ENCODE measurements at places on chromosomes 16 and 17.

DNA sequence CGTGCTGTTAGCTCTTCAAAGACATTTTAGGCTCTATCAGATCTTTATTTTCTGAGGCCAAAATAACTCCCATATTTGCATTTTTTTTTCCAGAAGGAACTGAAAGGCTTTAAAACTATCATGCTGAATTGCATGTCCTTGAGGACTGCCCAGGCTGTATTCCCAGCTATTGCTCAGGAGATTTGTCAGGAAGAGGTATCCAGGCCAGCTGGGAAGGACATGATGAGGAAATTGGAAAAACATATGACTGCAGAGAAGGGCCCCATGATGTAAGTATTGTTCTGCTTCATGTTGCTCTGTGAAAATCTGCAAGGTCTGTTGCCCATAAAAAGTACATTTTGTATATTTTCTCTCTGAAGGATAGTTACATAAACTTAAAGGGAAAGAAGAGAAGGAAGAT is 5.7 kb downstream of the CDC6 start:
- DNase-seq: no peak

DNA sequence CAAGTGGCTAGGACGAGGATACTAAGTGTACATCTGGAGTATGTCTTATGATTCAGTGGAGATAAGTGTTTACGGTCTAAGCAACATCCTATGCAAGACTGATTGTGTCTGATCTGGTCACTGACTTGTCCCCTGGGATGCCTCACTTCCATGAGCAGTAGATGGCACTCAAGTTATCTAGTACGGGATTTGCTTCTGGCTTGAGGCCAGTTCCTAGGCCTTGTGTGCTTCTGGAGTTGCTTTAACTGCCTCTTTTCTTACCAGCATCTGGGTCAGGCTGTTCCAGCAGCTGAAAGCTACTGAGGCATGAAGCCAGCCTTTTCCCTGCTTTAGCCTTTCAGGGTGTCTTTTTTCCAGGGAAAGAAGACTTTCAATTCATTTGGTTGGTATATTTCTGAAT is 23.0 kb downstream of the SUPT6H start:
- no peak for DNase-seq

DNA sequence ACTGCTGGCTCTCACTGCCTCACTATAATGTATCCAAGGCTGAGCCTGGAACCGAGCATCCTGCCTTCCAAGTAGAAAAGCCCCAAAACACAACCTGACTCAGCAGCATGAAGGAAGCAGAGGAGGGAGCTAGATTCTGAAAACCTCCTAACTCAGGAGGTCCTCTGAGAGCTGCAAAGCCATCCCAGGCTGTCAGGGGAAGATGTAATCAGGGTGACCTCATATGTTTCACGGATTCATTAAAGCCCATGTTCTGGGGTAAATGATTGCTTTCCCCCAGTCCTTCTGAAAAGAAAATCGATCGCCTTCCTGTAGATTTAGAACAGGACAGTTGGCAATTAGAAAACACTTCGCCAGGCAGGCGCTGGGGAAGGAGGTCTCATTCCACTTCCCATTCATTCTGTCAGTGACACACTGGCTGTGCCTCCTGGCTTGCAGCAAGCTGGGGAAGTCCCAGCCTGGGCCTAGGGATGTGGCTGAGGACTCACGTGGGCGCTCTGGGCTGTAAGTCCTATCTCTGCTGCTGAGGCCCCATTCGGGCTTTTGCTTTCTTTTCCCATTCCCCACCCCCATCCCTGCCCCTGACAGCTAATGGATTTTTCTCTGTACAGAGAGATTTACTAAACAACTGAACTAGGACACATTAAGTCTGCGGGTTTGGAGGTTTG is 75.7 kb upstream of the TMEM132E start:
- DNase-seq: no peak

DNA sequence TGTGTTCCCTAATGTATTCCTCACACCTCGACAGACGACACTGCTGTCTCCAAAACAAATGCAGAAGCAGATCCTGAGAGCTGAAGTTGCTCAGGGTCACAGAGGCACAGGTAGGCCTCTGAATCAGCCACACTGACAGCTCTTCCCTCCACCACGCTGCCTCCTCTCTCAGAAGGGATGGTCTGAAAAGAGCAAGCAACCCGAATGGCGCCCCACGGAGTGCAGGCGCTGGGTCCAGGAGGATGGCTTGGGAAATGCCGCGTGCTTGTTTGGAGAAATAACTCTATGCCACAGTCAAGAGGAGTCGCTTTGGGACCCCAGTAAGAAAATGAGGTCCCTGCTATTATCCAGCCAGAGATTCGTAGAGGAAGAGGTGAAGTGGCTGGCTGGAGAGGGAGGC is 15.9 kb downstream of the CYB561 start:
- no peak for DNase-seq

DNA sequence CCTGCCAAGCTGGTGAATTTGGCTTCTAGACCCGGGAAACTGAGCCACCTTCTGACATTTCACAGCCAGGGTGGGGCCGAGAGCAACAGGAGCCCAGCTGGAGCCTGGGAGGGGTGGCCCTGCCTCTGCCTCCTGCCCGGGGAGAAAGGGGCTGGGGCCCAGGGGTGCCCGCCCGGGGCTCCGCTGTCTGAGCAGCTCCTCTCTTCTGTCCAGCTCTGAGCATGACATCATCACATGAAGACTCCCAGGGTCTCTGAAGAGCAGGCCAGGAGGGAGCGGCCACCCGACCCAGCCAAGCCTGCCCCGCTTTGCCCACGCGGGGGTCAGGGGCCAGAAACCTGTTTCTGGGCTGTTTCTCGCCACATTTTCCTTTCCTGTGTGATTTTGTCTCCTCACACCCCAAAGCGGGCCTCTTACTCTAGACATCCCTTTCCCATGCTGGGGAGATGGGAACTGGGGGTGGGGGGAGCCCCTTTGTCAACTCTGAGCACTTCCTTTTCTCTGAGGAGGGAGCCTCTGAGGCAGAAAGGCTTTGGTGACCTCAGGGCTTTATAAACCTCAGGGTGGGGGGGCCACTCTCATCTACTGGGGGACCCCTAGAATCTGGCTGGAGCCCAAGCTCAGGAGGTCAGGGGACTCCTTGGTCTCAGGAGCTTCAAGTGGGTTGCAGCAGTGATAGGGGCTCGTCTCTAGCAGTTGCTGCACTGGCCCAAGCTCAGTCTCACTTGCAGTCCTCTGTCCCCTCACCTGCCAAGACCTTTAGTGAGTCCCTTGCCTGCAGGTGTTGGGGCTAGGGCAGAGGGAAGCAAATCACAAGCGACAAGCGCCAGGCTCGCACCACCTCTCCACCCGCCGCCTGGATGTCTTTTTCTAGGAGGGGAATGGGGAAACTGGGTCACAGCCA is 7.6 kb downstream of the UBALD2 start:
- peak; percentile 27 for DNase-seq

- no peak for DNase-seq
Observed at GRCh38 chr16:78213751-78214150, 114.3 kb downstream of the WWOX start.

GRCh38 chr16:54425681-54426552 is 139.3 kb upstream of the IRX3 start:
- no peak for DNase-seq

DNA sequence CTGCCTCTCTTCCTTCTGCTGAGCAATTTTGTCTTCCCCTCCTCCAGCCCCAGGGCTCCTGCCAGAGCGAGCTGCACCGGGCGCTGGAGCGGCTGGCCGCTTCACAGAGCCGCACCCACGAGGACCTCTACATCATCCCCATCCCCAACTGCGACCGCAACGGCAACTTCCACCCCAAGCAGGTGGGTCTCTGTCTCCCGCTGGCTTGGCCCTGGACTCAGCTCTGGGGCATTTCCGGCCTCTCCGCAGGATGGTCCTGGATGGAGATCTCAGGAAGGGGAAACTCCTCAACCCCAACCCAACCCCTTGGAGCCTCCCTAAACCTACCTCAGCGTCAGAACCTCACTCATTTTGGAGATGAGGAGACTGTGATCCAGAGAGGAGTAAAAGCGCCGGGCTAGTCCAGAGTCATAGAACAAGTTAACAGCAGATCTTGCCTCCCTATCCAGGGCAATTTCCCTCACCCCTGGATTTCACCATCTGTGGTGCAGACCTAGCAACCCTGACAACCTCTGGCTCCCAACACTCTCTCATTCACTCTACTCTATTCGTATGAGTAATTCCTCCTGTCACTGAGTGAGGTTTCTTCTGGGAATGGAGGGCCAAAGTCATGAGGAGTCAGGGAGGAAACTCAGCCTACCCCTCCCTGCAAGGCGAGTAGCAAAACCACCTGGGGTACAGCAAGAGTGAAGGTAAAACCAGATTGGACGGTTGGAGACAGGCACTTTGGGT is 10.8 kb downstream of the IGFBP4 start:
- no peak for DNase-seq

DNA sequence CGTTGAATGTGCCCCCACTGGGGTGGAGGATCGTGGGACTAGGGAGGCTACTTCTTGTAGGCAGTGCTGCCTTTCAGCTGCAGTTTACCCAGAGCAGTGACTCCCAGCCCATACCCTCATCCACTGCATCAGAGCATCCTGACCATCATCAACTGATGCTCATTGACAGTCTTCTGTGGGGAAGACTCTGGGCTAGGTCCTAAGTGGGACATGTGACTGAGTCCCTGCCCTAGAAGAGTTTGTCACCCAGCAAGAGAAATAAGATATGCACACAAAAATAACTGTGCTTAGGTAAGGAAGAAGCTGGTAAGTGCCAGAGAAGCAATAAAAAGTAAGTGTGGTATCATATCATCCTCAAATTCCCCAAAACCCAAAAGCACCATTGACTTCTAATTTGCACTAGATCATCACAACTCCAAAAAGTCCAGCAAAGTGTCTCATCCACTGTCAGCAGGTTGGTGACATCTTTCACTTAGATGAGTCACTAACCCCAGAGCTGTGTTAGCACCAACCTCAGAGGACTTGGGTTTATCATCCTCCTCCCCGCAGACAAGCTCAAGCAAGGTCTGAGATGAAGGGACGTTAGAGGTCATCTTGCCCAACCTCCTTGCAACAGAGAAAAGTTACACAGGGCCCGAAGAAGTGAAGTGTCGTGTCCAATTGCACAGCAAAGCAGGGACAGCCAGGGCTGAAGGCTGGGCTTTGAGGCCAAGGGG is 99.0 kb downstream of the CCDC182 start:
- peak; percentile 25 for DNase-seq

DNA sequence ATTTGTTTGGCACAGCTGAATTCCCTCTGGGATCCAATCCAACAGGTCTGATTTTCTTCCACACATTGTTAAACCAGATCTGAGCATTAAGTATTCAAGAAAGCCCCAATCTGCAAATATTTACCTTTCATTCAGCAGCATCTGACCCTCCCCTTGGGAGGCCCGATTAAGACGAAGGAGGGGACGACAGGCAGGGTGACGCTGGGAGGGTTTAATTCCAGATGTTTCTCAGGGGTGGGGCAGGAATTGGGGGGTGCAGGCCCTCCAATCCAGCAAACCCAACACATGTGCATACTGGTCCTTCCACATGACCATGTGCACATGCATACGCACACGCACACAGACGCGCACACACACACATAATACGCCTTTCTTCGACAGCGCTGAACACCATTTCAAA is 240.5 kb downstream of the GSG1L start:
- DNase-seq: no peak

GRCh38 chr16:82655072-82655714 is 28.4 kb downstream of the CDH13 start:
- peak; percentile 89 for DNase-seq

DNA sequence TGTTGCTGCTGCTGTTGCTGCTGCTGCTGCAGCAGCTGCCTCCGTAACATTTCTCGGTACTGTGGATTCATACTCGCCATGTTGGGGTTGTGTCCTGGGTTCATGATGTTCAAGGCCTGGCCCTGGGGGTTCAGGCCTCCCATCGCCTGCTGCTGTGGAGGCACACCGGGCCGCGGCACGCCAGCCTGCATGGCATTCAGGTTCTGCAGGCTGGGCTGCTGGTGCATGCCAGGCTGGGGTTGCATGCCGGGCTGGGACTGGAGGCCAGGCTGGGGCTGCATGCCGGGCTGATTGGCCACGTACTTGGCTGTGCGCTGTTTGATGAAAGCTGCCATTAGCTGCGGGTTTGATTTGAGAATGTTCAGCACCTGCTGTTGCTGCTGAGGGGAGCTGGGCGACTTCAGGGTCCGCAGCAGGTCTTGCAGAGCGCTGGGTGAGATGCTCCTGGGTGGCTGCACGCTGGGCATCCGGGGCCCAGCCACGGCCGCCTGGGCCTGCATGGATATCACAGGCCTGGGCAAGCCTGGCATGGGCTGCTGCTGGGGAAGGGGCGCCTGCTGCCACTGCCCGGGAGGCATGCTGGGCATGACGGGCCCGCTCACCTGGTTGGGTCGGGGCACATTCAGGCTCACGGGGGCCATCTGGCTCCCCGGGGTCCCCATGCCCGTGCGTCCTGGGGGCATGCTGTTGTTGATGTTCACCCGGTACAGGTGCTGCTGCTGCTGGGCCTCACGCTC is 11.3 kb upstream of the TRAP1 start:
- no peak for DNase-seq

DNA sequence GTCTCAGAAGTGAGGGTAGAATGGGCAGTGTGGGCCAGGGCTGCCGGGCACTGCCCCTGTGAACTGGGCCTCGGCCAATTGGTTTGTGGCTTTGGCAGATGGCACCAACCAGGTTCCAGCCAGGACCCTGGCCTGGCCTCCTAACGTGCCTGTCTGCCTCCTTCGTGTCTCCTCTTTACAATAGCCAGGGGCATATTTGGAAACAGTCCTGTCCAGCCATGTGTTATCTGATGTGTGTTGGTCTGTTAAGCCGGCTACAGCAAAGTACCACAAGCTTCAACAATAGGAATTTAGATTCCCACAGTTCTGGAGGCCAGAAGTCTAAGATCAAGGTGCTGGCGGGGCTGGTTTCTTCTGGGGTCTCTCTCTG is 14.6 kb downstream of the CRISPLD2 start:
- DNase-seq: no peak

GRCh38 chr16:88466175-88466862 is 13.2 kb downstream of the ZFPM1 start:
- DNase-seq: no peak

GRCh38 chr16:81696166-81696960 is 82.7 kb upstream of the PLCG2 start:
- DNase-seq: no peak

DNA sequence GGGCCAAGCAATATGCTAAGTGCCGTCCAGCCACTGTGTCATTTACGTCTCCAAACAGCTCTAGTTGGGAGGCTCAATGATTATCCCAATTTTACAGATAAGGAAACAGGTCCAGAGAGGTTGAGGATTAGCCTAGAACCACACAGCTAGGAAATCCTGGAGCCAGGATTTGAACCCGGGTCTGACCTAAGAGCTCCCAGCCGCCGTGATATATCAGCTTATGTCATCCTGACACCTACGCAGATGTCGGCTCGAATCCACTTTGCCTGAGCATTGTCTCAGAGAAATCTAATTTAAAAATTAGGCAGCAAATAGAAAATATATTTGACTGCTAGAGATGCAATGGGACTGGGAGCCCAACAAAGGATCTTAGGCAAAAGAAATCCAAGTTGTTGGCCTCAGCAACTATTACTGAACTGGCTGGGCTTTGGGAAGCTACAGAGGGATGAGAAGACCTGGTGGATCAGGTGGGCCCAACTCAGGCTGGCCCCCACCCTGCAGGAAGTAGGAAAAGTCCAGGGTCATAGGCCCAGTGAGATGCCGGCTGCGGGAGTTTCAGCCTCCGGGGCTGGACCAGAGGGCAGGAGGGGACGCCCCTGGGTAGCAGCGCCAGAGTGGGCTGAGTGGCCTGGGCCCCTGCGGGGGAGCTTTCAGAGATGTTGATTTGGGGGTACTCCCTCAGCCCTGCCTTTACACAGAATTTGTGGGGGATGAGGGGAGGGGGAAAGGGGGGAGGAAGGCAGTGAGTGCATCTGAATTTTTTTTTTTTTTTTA is 35.1 kb upstream of the IL21R start:
- no peak for DNase-seq

Data from CD4-positive, alpha-beta T cell treated with Interleukin-4 for 4 hours (primary cell).